ENCODE measurements at places on chromosomes 12 and 14.

DNA sequence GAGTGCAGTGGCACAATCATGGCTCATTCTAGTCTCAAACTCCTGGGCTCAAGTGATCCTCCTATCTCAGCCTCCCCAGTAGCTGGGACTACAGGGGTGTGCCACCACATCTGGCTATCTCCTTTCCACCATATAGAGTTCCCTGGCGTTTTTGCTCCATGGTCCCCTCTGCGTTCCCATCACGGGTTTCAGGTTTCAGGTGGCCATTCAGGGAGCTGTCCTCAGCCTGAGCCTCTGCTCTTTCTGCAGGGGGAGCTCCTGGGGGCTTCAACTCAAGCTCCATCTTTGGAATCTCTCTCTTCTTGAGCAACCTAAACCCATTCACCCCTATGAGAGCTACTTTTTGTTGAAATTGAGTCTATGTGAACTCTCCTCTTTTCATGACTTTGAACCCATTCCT, 11.6 kb downstream of the SMIM41 start:
- DNase-seq, result no peak

GRCh38 chr12:56202838-56203237, 13.6 kb upstream of the SMARCC2 start:
- DNase-seq, result no peak

- DNase-seq, result no peak
Observed at GRCh38 chr14:58637040-58637390, 747 bp upstream of the DACT1 start.

- no peak for DNase-seq
Observed at GRCh38 chr12:121227294-121227693, 17.4 kb downstream of the P2RX4 start.

GRCh38 chr14:100524933-100525243, 62.3 kb downstream of the BEGAIN start:
- no peak for DNase-seq
